Activated T-cell treated with anti-CD3 and anti-CD28 coated beads for 48 hours (primary cell): ENCODE measurements at places on chromosomes 6 and 20.
A peak's percentile ranks its signal among the peaks of the same experiment; 100 is the strongest.

DNA sequence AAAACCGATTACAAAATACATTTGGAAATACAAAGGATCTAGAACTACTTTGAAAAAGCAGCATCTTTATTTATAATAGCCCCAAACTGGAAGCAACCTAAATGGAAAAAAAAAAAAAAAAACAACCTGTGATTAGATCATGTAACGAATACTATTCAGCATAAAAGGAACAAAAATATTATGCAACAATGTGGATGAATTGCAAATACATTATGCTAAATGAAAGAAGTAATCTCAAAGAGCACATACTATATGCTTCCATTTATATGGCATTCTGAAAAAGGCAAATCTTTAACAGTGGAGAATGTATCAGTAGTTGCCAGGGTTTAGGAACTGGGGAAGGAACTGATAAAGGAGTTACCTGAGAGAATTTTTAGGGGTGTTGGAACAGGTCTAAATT is 28.9 kb downstream of the IRAK1BP1 start:
- DNase-seq = no peak

DNA sequence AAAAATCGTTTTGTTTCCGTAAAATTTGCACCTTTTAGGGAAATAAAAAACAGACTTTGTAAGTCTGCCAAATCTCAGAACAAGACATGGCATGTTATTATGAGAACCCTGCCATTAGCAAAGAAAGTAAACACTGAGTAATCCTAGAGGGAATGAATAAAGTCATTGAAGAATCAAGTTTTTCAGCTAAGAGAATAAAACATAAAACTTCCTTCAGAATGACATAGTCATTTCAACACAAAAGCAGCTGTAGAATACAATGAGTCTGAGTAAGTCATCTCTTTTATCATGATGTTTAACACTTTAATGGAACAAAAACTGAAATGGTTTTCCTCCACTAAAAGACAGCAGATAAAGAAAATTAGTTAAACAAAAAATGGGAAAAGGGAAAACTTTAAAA is 10.3 kb upstream of the DST start:
- no peak for DNase-seq

- no peak for DNase-seq
Observed at GRCh38 chr6:4964675-4965561, 38.9 kb downstream of the RPP40 start.

DNA sequence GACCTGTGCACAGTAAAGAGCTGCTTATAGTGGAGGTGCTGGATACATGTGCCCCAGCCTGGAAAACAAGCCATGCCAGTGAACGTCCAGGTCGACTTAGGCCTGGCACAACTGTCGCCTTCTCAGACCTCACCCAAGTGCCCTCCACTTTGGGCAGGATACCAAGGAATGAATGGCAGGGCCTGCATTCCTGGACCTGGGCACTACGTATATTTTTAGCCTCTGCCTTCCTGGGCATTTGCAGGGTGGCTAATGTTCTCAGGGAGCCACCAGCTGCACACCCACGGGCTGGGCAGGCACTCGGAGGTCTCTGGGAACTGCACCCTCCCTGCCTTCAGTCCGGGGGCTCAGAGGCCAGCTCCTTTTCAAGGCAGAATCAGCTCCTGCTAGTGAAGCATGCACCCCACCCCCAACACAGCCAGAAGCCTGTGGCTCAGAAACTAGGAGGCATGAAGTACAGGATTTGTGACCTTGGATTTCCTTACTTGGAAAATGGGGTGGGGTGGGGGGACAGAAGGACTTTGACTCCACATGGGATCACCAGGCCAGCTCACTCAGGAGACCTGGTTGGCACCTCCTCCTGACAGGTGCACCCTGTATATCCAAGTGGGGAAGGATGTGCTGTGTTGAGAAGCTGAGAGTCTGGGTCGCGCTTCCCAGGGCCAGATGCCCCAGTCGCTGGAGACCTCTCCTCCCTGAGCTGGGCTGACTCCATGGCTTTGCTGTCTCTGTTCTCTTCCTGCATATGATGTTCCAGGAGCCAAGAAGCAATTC is 2.5 kb upstream of the LSM14B start:
- DNase-seq = no peak

DNA sequence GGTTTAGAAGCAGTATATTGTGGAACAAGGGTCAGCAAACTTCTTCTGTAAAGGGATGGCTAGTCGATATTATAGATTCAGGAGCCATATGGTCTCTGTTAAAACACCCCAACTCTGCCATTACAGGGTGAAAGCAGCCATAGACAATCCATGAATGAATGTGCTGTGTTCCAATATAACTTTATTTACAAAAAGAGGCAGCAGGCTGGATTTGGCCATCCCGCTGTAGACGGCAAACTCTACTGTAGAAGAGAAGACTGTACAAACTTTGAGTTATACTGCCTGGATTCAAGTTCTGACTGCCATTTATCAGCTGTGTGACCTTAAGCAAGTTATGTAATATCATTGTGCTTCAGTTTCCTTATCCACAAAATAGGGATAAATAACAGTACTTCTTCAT is 33.7 kb upstream of the SNX9 start:
- DNase-seq = no peak

DNA sequence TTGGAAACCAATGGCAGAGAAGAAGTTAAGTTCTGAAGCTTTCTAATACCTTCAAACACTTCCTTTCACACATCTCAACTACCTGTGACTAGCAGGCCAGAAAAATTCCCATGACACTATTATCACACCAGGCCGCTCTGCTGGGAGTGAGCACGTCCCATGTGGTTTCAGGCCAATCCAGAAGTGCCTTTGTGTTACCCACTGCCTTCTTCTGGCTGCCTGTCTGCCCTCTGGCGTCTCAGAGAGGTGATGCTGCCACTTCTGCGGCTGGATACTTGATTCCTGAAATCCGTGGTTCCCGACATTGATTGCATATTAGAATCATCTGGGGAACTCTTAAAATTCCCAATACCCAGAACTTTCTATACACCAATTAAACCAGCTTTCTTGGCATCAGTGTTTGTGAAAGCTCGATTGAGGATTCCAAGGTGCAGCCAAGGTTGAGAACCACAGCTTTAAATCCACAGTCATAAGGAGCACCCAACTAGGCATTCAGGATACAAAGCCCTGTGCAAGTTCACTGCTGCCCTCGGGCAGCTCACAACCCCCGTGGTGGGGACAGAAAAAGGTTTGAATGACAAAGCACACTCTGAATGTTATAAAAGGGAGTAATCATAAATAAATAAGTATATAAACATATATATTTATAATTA is 65.6 kb downstream of the STMND1 start:
- DNase-seq = no peak

DNA sequence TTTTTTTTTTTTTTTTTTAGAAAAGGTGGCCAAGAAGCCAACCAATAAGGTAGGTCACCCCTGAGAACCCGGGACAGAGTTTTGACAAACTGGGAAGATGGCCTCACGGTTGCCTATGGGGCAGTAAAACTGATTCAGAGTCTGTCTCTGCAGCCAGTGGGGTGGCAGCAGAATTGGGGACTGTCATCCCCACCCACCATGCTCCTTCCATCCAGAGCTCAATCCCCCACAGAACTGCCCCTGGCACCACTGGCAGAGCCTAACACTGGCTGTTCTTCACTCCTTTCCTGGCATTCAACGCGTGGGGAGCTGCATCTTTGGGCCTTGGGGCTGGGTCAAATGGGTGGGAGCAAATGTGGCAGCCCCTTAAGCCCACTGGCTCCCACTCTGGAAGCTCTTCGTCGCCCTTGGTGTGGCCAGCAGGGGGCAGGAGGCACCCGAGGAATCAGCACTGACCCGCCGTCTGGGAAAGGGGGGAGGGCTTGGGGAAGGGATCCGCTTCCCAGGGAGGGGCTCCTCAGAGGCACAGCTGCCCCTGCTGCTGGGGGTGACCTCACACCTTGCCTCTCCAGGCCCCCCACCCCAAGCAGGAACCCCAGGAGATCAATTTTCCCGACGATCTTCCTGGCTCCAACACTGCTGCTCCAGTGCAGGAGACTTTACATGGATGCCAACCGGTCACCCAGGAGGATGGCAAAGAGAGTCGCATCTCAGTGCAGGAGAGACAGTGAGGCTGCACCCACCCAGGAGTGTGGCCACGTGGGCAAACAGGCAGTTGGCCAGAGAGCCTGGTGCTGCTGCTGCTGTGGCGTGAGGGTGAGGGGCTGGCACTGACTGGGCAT is 10.4 kb downstream of the CD40 start:
- no peak for DNase-seq

- DNase-seq = no peak
Observed at GRCh38 chr6:36319436-36319762, 17.3 kb downstream of the BNIP5 start.

- no peak for DNase-seq
Observed at GRCh38 chr20:51366155-51366886, 176.2 kb downstream of the NFATC2 start.

DNA sequence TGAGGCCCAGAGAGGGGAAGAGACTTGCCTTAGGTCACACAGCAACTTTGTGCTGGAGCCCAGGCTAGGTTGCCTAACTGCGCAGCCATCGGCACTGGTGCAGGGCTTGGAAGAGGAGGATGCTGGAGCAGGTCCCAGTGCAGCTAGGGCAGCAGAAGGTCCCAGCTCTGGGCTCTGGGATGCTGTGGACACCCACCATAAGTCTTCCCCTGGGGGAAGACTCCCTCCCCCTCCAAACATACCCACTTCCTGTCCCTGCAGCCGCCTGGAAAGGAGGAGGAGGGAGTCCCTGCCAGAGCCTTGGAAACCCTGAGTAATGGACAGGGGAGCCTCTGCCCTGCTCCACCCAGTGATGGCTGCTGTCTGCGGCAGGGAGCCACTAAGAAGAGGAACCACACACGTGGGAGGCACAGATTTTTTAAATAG is 93.6 kb downstream of the NCR2 start:
- DNase-seq = peak; percentile 60

- no peak for DNase-seq
Observed at GRCh38 chr6:27837625-27838057, 74.6 kb downstream of the OR2B2 start.
